Caco-2 (cell line): ENCODE measurements at places on chromosomes 11 and 22. TPM values are rescaled to one million over a fixed set of nuclear protein-coding genes. Genes with fewer than 3 reads are reported as not detected.

GRCh38 chr11:96207459-96208449, 135.2 kb downstream of the MAML2 start:
- peak; percentile 75 for DNase-seq

GRCh38 chr11:105910095-105910715, 111.8 kb downstream of the MSANTD4 start:
- no peak for DNase-seq

GRCh38 chr11:35623621-35624168, 5.4 kb downstream of the FJX1 start:
- no peak for DNase-seq

Gene OPCML
- not detected in 2 replicates for total RNA-seq

DNA sequence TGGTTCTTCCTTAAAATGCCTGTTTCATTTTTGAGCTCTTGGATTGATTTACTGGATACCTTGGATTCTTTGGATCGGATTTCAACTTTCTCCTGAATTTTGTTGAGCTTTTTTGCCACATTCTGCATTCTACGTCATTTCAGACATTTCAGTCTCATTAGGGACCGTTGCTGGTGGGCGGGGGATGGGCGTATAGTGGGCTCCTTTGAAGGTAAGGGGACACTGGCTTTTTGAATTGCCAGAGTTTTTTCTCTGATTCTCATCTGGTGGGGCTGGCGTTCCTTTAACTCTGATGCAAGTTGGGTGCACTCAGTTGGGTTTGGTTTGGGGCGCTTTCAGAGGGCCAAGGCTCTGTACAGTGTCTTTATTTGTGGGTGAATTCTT, 216.5 kb downstream of the DYNC2H1 start:
- DNase-seq, result no peak

DNA sequence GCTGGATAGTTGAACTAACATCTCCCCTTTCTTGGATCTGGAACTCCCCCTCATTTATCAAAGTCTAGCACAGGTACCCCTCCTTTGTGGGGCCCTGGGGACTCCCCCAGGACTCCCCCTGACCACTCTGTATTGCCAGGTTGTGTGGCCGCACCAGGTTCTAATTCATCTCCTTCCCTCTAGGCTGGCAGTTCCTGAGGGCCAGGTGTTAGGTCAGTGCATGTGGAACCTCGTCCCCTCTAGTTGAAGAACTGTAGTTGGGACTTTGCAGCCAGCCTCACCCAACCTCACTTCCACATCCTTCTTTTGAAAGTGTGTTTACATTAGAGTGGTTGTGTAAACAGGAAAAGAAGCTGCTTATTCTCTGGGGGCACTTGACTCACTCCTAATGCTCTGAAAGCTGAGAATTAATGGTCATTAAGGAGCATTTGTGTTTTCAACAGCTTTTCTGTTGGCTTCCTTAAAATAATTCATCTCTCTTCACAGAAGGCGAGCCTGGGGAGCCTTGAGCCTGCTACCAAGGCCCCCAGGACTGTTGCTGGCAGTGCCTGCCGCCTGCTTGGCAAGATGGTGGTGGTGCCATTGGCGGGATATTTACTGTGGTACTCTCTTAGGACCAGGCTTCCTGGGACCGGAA, 11.8 kb downstream of the UPB1 start:
- peak; percentile 58 for DNase-seq

Gene MMP11
- total RNA-seq, result 11.3 and 11.6 TPM in 2 replicates

DNA sequence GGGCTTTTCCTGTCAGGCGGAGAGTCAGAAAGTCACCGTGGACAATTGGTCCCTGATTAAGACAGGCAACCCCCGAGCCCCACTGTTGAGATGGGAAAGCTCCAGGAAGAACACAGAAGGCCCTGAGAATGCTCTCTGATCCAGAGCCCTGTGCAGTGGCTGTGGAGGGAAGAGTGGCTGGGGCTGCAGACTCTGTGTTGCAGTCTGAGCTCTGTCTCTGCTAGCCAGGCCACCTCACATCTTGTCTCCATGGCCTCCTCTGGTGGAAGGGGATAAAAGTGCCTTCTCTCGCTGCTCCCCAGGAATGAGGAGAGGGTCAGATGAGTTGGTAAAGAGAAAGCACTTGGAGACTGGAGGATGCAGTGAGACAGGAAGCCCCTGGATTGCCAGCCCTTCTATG, 141.2 kb downstream of the CEP164 start:
- DNase-seq, result no peak

GRCh38 chr11:35594680-35595079, 23.6 kb upstream of the FJX1 start:
- DNase-seq, result no peak

- no peak for DNase-seq
Measured at GRCh38 chr11:36002196-36002595, 58.3 kb downstream of the LDLRAD3 start.

DNA sequence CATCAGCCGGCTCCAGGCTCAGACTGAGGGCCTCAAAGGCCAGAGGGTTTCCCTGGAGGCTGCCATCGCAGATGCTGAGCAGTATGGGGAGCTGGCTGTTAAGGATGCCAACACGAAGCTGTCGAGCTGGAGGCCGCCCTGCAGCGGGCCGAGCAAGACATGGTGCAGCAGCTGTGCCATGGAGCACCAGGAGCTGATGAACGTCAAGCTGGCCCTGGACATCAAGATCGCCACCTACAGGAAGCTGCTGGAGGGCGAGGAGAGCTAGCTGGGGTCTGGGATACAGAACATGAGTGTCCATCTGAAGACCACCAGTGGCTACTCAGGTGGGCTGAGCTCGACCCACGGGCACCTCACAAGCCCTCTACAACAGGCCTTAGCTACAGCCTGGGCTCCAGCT, 4.0 kb upstream of the SCUBE2 start:
- no peak for DNase-seq

Gene CEP126
- 4.3 and 4.6 TPM in 2 replicates for total RNA-seq

Gene RAPSN
- total RNA-seq, result 0.93 and 2.0 TPM in 2 replicates

DNA sequence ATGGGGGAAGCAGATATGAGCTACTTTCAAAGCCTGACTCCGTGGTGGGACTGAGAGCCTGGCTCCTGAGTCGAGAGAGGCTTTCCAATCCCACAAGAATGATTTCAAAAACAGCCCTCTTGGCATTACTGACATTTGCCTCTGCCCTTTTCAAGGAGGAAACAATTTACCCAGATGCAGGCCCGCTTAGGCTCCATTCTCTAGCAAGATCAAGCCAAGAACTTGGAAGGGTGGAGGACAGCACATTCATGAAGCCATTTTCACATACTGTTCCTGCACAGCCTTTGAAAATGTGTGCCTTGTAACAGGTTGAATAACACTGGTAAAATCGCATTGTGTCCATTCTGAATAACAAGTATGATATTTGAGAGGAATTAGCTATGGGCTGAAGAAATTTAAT, 58.2 kb upstream of the EED start:
- DNase-seq, result no peak

Gene BACE1
- 11.0 and 11.2 TPM in 2 replicates for total RNA-seq

GRCh38 chr11:46697303-46697702, 3.1 kb downstream of the ARHGAP1 start:
- DNase-seq, result no peak

Gene C22orf15
- total RNA-seq, result not detected in 2 replicates

- no peak for DNase-seq
Measured at GRCh38 chr22:29215012-29215860, 9.5 kb downstream of the EMID1 start.

Gene HBB
- not detected in 2 replicates for total RNA-seq
